GM13977 (cell line): ENCODE measurements at places on chromosomes 5 and 9.

GRCh38 chr5:125602184-125602583 is 821.0 kb upstream of the GRAMD2B start:
- DNase-seq, result no peak

DNA sequence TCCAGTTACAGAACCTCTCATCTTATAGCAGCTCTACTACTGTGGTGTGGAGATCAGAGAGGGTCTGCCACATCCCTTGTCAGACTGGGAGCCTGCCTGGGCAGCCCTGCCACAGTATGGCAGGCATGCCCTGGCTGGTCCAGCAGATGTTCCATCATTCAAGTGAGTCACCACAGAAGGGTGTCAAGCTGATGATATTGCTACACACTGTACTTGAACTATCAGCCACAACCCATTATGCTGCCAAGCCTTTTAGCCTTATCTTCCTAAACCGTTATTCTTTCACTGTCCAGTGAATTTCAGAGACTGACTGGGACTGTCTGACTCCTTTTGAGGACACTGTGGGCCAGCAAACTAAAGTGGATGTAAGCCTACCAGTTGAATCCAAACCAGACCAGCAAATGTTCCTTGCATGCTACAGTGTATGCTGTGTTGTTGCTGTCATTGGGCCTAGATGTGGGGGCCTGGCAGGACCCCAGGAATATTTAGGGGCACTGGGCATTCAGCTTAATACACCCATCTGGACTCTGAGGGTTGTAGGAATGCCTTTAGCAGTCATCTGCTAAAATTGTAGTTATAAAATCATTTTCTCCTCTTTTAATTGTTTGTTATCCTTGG is 202.6 kb downstream of the NR3C1 start:
- DNase-seq, result no peak

GRCh38 chr9:22124263-22125011 is 115.3 kb upstream of the CDKN2B start:
- DNase-seq, result no peak

DNA sequence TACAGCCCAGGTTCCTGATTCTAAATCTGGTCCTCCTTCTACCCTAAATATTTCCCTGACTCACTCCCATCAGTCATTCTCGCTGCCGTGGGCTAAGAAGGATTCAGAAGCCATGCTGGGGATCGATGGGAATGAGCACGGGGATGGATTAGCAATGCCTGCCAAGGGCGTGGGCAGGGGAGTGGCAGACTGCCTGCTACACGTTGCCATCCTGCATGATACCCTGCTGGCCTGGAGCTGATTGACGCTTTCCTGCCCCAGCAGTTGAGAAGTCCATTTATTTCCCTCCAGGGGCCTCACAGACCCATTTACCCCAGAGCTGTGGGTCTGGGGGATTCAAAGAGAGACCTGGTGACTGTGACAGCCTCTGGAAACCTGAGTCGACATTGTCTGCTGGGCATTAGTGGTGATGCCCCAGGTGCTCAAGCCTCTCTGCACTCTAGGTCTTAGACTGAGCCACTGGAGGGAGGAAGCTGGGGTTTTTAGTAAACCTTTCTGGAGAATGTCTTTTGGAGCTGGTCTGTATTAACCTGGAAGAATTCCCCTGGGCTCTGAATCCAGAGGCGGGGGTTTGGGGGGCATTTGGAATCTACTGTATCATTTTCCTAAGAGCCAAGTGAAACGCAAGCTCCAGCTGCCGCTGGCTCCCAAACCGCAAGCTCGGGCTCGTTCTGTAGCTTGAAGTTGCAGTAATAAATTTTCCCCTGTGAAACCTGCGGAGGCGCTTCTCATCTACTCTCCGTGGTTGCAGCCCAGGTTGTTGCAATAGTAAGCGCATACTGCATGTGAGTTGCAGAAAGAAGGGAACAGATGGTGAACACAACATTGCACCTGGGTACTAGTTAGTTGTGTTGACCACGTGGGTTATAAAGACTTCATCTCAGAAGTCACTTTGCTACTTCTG is 76.3 kb upstream of the RAPGEF1 start:
- no peak for DNase-seq

DNA sequence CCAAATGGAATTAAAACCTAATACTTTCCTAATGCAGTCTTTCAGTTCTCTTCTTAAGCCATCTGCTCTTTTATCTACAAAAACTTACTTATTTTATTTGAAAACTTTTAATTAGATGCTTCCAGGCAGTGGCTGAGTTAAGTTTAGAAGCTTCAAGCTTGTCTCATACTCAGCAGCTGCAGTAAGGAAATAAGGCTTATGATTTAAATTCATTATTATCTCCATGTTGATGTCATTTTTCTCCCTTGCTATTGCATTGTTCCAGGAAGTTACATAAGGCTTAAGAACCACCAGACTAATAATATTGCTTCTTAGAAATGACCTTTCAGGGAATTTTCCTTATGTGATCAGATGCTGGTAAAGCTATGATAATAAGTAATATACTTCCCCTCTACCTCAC is 119.6 kb downstream of the PPP2R2B start:
- DNase-seq, result no peak

DNA sequence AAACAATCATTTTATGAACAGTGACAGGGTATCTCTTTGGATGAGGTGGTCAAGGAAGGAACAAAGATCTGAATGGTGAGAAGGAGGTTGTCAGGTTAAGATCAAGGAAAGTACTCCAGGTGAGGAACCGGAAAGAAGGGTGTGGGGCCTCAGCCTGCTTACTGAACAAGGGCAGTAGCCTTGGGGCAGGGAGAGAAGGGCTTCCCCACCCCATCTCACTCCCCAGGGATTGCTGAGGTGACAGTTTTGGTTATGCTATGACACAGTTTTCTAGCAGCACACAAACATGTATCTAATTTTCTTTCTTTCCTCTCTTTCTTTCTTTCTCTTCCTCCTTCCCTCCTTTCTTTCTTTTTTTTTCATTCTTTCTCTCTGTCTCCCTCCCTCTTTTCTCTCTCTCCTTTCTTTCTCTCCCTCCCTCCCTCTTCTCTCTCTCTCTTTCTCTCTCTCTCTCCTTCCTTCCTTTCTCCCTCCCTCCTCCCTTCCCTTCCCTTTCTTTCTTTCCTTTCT is 4.1 kb upstream of the HDHD3 start:
- peak; percentile 67 for DNase-seq
